ENCODE measurements at places on chromosomes 11 and 22. TPM values are rescaled to one million over a fixed set of nuclear protein-coding genes. Genes with fewer than 3 reads are reported as not detected.

The LRRN4CL gene
- under 0.01 TPM for total RNA-seq

The TPH1 gene
- total RNA-seq, result not detected

The APOA1 gene
- not detected for total RNA-seq

The FBLN1 gene
- 0.13 TPM for total RNA-seq

The CYB5R2 gene
- total RNA-seq, result 5.3 TPM

The HSPB2 gene
- not detected for total RNA-seq

The POU2AF2 gene
- not detected for total RNA-seq

The CFAP68 gene
- 3.5 TPM for total RNA-seq

The CEND1 gene
- 0.13 TPM for total RNA-seq

The NLRP6 gene
- not detected for total RNA-seq

The OR5A1 gene
- total RNA-seq, result not detected

The AGBL2 gene
- total RNA-seq, result 0.18 TPM

The TST gene
- 46.9 TPM for total RNA-seq

The C11orf21 gene
- total RNA-seq, result not detected

The OR52N1 gene
- not detected for total RNA-seq

The LMNTD2 gene
- total RNA-seq, result 0.56 TPM

The FAM83F gene
- total RNA-seq, result not detected

The MIOX gene
- not detected for total RNA-seq

The VPREB1 gene
- total RNA-seq, result not detected

The NLRP14 gene
- 0.40 TPM for total RNA-seq

The OR5AN1 gene
- not detected for total RNA-seq

The HEPN1 gene
- 0.11 TPM for total RNA-seq

The KRTAP5-9 gene
- total RNA-seq, result not detected

The SMC1B gene
- 0.04 TPM for total RNA-seq
